GM23338 (cell line): ENCODE measurements at places on chromosomes 1 and 21. TPM values are rescaled to one million over a fixed set of nuclear protein-coding genes. Genes with fewer than 3 reads are reported as not detected.

Gene MCOLN2
- total RNA-seq: 10.0 and 10.9 TPM in 2 replicates

Gene CELA3A
- total RNA-seq: not detected in 2 replicates

Gene TLCD4
- 3.5 and 4.5 TPM in 2 replicates for total RNA-seq

Gene CAMK2N1
- 0.52 and 0.82 TPM in 2 replicates for total RNA-seq

Gene ERICH3
- not detected in 2 replicates for total RNA-seq

Gene HNRNPCL1
- total RNA-seq: not detected in 2 replicates

Gene ARHGAP29
- total RNA-seq: 5.0 and 6.9 TPM in 2 replicates

Gene WLS
- total RNA-seq: 1.2 and 2.7 TPM in 2 replicates

Gene EFHD2
- 22.8 and 23.7 TPM in 2 replicates for total RNA-seq

Gene OPN3
- 35.4 and 46.8 TPM in 2 replicates for total RNA-seq

Gene HUNK
- 5.1 and 14.8 TPM in 2 replicates for total RNA-seq
